ENCODE measurements at places on chromosomes 3 and 15.
A peak's percentile ranks its signal among the peaks of the same experiment; 100 is the strongest.

- DNase-seq: no peak
Measured at GRCh38 chr3:31831591-31831990, 149.5 kb downstream of the OSBPL10 start.

DNA sequence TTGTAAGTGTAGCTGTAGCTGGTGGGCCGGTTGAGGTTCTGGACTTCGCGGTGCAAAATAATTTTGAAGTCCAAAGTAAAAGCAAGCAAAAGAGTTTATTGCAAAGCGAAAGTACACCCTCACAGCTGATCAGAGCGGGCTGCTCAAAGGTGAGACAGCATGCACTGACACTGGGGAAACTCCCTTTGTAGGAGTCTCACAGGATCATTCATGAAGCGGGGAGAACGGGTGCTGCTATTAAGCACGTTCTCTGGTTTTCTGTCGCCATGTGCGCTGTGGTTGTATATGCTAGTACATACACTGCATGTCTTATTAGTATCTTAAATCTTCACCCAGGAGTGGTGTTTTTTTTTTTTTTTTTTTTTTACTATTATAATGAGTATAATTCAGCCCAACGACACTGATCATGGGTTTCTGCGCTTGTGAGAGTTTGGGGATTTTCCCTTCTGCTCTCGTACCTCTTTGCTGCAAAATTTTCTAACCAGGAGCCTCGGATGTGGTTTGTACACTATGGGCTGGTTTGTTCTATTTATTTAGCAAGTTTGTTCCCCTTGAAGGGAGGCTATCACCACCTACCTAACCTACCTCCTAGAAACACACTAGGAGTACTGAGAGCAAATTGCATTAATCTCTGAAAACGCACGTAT lies 1.4 kb upstream of the AP4E1 start:
- no peak for DNase-seq

- peak; percentile 96 for DNase-seq
Measured at GRCh38 chr3:53347261-53348064, at the start of gene DCP1A. Gene DCP1A (minus strand): TSS chr3:53347543. CDS start chr3:53347517, 26 bp downstream.

DNA sequence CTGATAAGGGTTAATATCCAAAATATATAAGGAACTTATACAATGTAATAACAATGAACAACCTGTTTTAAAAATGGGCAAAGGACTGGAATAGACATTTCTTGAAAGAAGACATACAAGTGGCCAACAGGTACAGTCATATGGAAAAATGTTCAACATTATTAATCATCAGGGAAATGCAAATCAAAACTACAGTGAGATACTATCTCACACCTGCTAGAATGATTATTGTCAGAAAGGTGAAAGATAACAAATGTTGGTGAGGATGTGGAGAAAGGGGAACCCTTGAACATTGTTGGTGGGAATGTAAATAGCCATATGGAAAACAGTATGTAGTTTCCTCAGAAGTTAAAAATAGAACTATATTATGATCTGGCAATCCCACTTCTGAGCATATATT lies 20.4 kb downstream of the GOLM2 start:
- DNase-seq: no peak

DNA sequence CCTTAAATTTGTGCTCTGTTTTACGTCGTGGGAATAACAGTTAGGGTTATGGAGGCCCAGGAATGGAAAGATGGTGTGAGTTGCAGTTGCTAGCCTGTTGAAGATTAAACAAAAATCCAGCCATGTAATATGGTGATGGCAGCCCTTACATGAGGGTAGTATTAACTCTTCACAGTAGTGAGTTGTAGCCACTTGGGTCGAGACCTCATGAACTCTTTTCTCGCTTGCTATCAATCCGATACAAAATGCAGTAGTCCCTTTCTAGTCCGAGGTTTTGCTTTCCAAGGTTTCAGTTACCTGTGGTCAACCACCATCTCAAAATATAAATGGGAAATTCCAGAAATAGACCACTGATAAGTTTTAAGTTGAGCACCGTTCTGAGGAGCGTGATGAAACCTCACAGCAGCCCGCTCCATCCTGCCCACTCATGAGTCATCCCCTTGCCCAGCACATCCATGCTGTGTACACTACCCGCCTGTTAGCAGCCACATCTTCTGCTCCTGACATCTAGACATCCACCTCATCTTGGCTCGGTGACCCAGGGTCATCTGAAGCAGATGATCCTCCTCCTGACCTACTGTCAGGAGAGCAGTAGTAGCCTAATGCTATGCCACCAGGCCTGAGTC lies 177.9 kb downstream of the CDIN1 start:
- DNase-seq: peak; percentile 7

DNA sequence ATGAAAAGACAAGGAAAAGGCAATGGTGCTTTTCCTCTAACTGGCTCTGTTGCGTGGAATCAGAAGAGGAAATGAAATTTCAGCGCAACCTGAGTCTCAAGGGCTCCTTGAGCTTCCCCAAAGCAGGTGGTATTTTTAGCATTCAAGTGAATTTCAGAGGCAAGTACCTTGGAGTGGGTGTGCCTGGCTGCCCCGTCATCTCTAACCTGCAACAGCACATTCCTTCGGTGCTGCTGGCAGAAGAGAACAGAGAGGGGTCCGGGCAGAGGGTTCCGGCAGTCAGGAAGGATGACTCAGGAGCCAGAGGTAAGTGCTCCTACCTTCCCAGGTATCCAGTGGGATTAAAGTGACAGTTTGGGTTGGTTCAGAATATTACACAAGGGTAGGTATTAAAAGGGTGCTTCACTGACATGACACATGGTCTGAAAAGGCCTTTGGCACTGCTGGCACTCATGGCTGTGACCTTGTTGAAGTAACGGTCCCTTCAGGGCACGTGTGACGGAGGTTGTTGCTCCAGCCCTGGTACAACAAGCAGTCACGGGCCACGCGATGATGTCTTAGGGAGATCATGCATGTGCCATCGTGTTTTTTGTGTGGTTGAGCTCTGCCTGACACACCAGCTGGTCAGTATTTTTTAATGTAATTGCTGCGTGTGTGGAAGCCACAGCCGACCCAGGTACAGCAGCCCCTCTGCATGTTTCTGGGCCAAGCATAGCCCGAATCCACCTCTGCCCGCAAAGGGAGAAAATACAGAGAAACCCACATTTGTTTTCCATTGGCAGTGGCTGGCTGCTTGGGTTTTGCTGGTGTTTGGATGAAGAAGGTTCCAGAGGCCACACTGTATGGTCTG lies 75.7 kb downstream of the LRRK1 start:
- no peak for DNase-seq

GRCh38 chr15:99427210-99427609 lies 138.6 kb upstream of the MEF2A start:
- no peak for DNase-seq

- DNase-seq: no peak
Measured at GRCh38 chr3:189053322-189053721, 118.4 kb upstream of the TPRG1 start.

GRCh38 chr3:182618085-182618732 lies 175.1 kb upstream of the ATP11B start:
- peak; percentile 24 for DNase-seq

- DNase-seq: no peak
Measured at GRCh38 chr15:45089712-45090373, 24.1 kb downstream of the DUOX2 start.

All from fibroblast of skin of back (primary cell).